ENCODE measurements at places on chromosomes 3 and 15.

- DNase-seq, result no peak
Measured at GRCh38 chr3:42430781-42431532, 20.5 kb upstream of the LYZL4 start.

GRCh38 chr3:149744151-149744550 lies 8.1 kb downstream of the COMMD2 start:
- no peak for DNase-seq

DNA sequence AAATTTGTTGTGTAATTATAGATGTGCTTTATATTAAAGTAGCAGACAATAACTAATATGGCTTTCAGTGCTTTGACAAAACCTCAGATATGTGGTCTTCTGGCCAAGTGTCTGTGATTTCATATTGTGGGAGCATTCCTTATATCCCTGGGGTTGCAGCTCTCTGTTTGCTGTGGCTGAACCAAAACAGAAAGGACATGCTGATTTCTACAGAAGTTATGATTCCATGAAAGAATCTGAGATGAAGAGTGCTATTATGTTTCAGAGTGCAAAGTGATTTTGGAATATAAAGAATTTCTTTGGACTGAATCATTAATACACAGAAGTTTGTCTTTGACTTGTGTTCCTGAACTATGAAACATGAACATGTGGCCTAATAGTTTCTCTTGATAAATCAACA lies 36.5 kb downstream of the CDV3 start:
- no peak for DNase-seq

GRCh38 chr3:73669260-73669659 lies 44.5 kb upstream of the PDZRN3 start:
- DNase-seq, result no peak

Measured in CD4-positive, alpha-beta T cell treated with Interleukin-15 for 4 hours (primary cell).